ENCODE measurements at places on chromosomes 5 and 9. TPM values are rescaled to one million over a fixed set of nuclear protein-coding genes. Genes with fewer than 3 reads are reported as not detected.
A peak's percentile ranks its signal among the peaks of the same experiment; 100 is the strongest.

SHB gene
- total RNA-seq = 0.81 TPM

SPATA9 gene
- total RNA-seq = not detected

TMEFF1 gene
- total RNA-seq = 0.29 TPM

PCDHA8 gene
- total RNA-seq = not detected

IL9 gene
- total RNA-seq = not detected

ZNF454 gene
- not detected for total RNA-seq

NR6A1 gene
- total RNA-seq = 3.1 TPM

RLN1 gene
- 1.2 TPM for total RNA-seq

BHMT gene
- not detected for total RNA-seq

IRGM gene
- 0.24 TPM for total RNA-seq

MSX2 gene
- not detected for total RNA-seq

GRCh38 chr5:93299681-93300308 lies 281.2 kb downstream of the NR2F1-AS1 start:
- DNase-seq = no peak

- DNase-seq = no peak
Observed at GRCh38 chr5:177468685-177469628, 4.5 kb downstream of the DBN1 start.

- DNase-seq = no peak
Observed at GRCh38 chr5:149435015-149435376, 55.9 kb upstream of the IL17B start.

- DNase-seq = peak; percentile 42
Observed at GRCh38 chr9:112751056-112751795, 666 bp downstream of the SNX30 start.

DNA sequence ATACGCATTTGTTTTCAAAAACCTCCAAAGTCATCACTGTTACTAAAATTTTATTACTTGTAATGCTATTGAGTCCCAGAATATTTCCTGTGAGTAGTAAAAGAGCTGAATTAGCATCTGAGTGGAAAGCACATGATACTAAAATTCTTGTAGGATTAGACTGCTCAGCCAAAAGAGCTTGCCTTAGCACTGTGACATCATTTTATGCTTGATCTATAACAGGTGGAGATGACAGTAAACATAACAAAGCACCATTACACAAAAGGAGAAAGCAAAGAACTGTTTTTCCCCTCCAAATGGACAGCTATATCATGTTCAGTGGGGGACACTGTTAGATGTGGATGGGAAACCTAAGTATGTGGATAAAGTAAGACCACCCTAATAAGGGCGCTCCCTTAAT lies 5.8 kb upstream of the JAK2 start:
- DNase-seq = no peak

DNA sequence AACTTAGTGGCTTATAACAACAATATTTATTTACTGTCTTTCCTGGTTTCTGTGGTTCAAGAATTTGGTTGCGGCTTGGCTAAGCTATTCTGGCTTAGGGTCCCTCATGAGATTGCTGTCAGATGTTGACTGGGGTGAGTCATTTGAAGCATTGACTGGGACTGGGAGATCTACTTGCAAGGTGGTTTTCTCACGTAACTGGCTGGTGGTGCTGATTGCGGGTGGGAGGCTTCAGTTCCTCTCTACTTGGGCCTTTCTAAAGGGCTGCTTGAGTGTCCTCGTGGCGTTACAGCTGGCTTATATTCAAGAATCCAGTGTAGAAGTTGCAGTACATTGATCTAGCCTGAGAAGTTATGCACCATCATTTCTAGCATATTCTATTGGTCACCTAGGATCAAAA lies 218.5 kb upstream of the ELAVL2 start:
- DNase-seq = no peak

GRCh38 chr5:122129306-122129705 lies at the start of gene ZNF474:
Gene ZNF474 (plus strand): TSS chr5:122129546. CDS start chr5:122151991, 22,445 bp downstream.
- DNase-seq = no peak

- no peak for DNase-seq
Observed at GRCh38 chr5:72786676-72787075, 29.8 kb upstream of the TNPO1 start.

GRCh38 chr5:119694284-119694683 lies 64.9 kb downstream of the FAM170A start:
- no peak for DNase-seq

DNA sequence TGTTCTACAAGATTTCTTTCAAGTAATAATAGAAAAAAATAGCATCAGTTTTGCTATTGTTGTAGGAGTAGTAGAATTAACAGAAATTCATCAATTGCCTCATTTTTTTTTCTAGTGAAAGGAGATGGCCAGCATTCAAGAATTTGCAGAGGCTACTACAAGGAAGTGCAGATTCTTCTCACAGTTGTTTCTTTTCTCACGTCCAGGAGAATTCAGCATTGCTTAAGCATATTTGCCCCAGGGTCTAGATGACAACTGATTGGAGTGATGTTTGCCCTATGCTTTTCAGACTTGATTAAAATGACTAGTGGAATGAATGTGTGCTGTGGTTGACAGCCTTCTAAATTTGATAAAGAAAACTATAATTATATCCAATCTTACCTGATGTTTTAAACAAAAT lies 46.6 kb upstream of the SLC12A2 start:
- no peak for DNase-seq

DNA sequence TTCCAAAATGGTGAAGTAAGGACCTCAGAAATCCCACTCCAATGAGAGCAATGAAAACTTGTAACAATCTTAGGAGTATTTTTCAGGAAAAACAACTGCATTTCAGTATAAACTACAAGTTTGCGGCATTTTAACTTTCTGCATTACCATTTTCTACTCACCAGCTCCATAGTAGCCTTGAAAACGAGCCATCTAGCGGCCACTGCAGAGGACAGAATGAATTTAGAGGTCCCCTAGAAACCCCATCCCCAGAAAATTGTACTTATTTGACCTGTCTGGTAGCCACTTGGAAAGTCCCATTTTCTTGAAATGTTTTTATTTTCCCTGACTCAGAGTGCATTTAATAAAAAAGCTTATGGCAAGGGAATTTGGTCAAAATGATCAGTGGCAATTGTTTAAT lies 205.4 kb upstream of the ITGA1 start:
- no peak for DNase-seq

- DNase-seq = no peak
Observed at GRCh38 chr5:158727771-158728311, 371.9 kb downstream of the EBF1 start.

DNA sequence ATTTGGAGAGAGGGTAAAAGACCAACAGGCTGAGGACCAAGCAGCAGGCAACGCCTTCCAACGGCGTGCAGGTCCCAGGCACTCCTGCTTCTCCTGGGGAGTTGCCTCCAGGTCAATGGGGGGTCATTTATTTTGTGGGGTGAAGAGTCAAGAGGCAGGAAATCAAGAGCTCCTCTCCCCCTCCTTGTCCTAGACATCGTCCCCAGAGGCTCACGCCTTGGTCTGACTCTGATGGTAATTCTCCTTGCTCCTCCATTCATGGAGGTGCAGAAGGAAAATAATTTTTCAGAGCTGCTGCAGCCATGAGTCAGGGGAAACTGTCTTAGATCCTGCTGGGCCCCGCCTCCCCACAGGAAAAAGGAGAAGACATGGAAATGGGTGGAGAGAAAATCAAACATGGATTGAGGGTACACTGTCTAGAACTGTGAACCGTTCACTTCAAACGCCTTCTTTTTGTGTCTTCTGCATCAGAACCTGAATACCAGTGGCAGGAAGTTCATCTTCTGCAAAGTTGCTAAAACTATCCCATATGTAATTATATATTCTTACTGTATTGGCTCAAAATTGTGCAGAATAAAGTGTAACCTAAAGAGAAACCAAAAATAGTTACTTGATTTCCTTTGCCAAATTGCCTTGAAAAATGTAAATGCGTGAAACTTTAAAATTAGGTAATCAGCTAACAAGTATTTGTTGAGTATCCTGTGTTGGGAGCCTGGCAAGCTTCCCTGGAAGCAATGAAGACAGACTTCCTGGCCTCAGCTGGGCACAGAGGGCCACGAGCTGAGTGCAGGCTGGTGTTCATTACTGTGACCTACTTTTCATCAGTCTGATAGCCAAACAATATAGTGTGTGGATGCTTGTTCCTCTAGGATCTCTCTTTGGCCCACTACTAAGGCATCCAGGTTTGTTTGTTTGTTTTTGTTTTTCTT lies 142.0 kb downstream of the CMYA5 start:
- no peak for DNase-seq

- no peak for DNase-seq
Observed at GRCh38 chr5:118953652-118954005, 34.7 kb downstream of the DTWD2 start.

DNA sequence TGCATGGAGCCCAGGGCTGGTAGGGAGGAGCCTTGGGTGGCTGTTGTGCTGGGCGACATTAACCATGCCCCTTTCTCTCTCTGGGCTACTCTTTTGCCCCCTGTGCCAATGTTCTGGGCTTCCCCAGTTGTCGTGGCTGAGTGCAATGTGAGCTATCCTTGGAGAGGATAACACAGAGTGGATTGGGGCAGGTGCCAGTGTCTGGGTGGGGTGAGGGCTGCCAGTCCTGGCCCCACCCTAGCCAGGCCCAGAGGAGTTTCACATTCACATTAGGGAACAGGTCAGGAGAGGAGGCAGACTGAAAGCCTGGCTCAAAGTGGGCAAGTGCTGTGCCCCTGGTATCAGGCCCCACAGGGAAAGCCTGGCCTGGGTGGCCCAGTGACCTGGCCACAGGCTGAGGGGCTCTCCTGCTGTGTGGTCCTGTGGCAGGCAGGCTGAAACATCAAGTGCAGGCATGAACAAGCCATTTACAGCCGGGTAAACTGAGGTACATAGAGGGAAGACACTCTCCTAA lies 7.5 kb upstream of the NDST1 start:
- no peak for DNase-seq

- no peak for DNase-seq
Observed at GRCh38 chr5:139378101-139378825, 4.8 kb downstream of the SLC23A1 start.

DNA sequence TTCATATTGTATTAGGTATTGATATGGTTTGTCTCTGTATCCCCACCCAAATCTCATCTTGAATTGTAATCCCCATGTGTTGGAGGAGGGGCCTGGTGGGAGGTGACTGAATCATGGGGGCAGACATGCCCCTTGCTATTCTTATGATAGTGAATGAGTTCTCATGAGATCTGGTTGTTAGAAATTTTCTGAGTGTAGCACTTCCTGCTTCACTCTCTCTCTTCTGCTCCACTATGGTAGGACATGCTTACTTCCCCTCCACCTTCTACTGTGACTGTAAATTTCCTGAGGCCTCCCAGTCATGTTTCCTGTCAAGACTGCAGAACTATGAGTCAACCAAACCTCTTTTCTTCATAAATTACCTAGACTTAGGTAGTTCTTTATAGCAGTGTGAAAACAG lies 187.4 kb upstream of the SLC24A2 start:
- DNase-seq = no peak

- no peak for DNase-seq
Observed at GRCh38 chr9:117424291-117424690, 9.4 kb upstream of the ASTN2 start.

- no peak for DNase-seq
Observed at GRCh38 chr5:172050080-172050479, 43.6 kb upstream of the FBXW11 start.

DNA sequence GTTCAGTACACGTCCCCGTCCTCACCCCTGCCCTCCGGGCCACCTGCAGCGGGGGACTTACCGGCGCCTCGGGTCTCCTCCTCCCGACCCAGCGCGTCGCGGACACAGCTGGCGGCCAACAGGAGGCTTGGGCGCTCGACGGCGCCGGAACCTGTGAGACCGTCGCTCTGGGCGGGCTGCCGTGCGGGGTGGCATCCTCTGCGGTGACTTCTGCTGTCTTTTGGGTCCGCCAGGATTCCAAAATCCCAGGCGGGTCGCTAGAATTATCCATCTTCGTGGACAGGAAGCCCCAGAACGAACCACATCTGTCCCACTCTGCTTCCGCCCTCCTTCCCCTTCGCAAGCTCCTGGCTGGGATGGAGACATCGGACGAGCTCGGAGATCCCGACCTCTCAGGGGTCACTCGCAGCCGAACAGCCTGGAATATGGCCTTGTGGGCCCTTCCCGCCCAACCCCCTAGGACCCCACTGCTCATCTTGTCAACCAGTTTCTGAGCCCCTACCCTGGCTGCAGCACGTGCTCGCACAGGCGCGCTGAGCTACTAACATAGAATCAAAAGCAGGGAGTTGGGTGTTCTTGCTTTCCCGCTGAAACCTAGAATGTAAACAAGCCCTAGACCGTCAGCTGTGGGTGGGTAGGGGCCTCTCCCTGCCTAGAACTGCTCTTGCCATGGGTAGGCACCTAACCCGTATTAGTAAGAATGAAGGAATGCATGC lies 947 bp upstream of the MARCHF3 start:
- no peak for DNase-seq

DNA sequence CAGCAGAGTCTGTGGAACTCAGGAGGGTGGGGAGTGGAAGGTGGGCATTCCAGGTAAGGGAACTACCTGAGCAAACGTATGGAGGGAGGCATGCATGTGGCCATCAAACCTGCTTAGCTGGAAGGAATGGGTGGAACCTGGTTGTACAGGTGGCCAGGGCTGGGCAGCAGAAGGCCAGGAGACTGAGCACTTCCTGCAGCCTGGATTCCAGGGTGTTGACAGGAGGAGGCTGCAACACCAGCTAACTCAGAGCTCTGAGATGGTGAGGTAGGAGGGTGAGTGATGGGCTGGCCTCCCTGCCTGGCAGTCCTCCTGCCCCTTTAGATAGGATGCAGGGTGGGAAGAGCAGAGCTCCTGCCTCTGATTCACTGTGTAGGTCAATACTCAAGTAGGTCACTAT lies 92.5 kb upstream of the CPEB4 start:
- no peak for DNase-seq

DNA sequence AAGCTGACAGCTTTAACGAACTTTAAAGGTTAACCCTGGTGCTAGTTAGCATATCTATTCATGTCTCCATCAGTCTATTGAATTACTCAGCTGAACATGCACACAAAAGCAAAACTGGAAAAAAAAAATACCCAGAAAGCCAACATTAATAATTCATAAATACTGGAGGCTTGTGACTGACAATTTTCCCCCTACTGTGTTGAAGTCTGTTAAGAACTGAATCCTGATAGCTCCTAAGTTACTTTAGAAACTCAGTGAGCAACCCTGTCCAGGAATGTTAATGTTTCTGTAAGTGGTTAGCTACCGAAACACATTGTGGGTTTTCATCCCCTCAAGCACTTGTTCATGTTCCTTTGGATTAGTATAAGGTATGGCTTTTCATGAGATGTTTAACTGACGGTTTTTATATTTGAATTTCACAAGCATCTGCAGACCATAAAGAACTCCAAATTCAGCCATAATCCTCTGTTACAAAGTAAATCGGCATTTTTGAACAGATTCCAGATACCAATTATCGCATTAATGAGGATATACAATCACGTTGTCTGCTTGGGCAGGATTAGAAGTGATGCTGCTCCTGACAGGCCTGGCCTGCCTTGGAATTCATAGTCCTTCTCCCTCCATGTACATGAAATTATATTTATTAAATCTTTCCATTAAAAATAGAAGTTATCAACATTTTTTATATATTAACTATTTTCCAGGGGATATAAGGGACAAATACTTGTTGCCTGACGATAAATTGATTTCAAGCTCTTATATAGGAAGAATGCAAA lies 331.2 kb downstream of the TLE4 start:
- DNase-seq = no peak

DNA sequence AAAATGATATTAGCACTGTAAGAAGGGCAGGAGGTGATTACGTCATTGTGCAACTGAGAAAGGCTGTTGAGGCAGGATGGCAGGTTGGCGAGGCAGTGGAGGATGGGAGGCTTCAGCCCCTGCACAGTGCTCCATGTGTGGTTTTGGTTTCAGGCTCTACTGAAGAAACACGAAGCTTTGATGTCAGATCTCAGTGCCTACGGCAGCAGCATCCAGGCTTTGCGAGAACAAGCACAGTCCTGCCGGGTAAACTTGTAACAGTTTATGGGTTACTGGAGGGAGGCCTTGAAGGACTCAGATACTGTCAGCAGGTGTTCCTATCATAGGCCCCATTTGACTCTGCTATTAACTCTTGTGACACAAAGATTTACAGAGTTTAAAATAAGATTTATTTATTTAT lies 35.1 kb downstream of the SPTAN1 start:
- no peak for DNase-seq

Data from activated B cell treated with CpG ODN at 0.5 μM for 24 hours (primary cell).